ENCODE measurements at places on chromosomes 11 and 22.

GRCh38 chr11:41872426-41872825 is 413.0 kb upstream of the LRRC4C start:
- no peak for DNase-seq

DNA sequence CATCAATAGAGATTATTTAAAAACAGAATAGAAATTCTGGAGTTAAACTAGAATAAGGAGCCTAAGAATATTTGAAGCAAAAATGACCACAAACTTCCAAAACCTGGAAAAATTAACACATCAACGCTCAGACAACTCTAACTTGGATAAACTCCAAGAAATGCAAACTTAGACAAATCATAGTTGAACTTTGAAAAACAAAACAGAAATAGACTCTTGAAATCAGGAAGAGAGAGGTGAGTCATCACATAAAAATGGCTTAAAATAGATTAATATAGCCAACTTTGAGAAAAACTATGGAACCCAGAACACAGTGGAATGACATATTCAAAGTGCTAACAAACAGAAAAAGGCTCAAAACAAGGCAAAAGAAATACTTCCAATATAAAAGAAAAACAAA is 974.2 kb downstream of the JRKL start:
- no peak for DNase-seq

- no peak for DNase-seq
Measured at GRCh38 chr11:34180040-34180813, 74.8 kb downstream of the NAT10 start.

DNA sequence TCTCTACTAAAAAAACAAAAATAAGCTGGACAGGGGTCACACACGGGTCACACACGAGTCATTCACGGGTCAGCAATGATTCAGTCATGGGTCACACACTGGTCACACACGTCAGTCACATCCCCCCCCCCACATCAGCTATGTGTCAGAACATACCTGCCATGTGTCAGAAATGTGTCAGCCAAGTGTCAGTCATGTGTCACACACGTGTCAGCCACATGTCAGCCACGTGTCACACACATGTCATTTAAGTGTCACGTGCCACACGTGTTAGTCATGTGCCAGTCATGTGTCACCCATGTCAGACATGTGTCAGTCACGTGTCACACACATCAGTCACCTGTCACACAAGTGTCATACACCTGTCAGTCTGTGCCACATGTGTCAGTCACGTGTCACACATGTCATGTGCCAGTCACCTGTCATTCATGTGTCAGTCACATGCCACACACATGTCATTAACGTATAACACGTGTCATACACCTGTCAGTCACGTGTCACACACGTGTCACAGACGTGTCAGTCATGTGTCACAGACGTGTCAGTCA is 28.7 kb upstream of the MMP20 start:
- no peak for DNase-seq

DNA sequence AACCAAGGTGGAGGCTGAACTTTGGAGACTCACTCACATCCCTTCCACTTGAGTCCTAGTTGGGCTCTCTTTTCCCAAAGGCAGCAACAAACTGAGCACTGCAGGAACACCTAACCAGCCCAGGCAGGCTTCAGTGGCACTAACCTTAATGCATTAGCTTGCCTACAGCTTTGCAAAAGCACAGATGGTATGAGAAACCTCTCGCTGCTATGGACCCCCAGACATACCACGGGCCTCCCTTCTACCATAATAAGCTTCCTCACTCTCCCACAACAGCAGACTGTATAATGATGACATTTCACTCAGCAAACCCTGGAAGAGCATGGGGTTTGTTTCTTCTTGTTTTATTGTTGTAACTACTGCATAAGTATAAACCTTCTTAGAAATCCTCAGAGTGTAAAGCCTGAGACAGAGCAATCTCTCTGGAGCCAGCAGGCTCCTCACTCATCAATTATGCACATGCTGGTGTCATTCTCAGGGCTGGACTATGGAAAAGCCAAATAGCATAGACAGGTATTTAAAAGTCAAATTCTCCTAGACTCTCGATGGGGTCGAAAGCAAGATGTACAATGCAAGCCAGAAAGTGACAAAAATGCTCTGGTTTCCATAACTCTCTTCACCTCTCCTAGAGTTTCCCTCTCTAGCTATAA is 167.6 kb downstream of the NXPE2 start:
- no peak for DNase-seq

GRCh38 chr22:36347094-36347493 is 40.7 kb downstream of the MYH9 start:
- no peak for DNase-seq

GRCh38 chr11:134417871-134418840 is 6.1 kb upstream of the B3GAT1 start:
- DNase-seq = peak; percentile 65

DNA sequence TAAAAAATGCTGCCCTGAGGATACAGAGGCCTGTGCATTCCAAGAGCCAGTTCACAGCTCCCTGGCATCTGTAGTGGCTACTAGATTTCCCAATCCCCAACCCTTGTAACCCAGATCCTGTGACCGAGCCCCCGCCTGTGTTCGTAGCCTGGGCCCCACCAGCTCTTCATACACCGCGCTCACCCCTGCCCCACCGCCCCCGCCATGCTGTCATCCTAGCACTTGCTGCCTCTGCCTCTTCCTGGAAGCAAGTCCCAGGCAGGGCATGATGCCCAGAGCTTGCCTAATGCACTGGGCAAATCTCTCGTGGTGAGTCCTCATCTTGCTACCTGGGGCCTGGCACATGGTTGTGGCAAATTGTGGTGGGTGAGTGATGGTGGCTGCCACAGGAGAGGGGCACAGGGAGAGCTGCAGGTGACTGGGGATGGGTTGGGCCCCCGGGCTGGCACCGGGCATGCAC is 7.1 kb downstream of the MGAT3 start:
- DNase-seq = no peak

GRCh38 chr11:1162138-1162475 is 4.4 kb downstream of the MUC5AC start:
- DNase-seq = peak; percentile 9

- DNase-seq = no peak
Measured at GRCh38 chr11:28077521-28077920, 30.4 kb downstream of the KIF18A start.

GRCh38 chr11:69353696-69354544 is 60.0 kb downstream of the MYEOV start:
- no peak for DNase-seq

DNA sequence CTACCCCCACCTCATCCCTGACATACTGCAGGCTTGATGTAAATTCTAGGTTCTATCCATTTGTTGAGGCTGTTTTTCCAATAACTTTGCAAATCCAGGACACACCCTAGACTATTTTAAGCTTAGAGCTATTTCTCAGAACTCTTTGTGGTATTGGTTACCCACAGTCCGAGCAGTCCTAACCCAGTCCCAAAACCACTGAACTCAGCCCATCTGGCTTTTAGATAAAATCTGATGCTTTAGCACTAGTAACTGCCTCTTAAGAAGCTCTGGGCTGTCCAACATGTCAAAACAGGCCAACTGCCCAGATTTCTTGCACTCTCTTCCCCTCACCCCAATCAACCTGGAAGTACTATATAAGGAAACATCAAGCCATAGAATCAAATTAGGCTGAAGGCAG is 344.4 kb upstream of the CADM1 start:
- peak; percentile 69 for DNase-seq

DNA sequence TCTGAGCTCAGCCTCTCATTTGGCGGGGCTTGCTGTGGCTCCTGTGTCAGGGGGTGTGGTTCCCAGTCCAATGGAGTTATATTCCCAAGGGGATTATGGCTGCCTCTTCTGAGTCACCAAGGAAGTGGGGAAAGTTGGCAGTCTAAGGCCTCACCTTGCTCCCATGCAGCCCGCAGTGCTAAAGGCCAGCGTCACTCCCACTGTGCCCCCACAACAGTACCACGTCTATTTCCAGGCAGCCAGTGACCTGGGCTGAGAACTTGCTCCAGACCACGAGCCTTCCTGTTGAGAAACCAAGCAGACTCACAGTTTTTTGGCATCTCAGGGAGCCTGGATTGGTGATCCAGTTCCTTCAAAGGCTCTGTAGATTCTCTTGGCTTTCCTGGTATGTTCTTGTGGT is 45.6 kb downstream of the OR2AT4 start:
- DNase-seq = no peak

GRCh38 chr11:86176165-86176884 is 68.2 kb upstream of the EED start:
- DNase-seq = no peak

DNA sequence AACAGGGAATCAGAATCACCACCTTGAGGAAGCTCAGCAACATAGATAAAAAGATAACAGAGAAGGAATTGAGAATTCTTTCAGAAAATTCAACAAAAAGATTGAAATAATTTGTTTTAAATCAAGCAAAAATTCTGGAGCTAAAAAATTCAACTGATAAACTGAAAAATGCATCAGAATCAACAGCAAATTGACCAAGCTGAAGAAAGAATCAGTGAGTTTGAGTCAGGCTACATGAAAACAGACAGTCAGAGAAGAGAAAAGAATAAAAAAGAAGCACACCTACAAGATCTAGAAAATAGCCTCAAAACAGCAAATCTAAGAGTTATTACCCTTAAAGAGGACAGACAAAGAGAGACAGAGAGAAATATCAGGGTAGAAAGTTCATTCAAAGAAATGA is 28.8 kb downstream of the BTG4 start:
- DNase-seq = no peak

- DNase-seq = no peak
Measured at GRCh38 chr11:2913776-2914175, 15.4 kb downstream of the PHLDA2 start.

- DNase-seq = no peak
Measured at GRCh38 chr11:75879737-75880136, 64.7 kb downstream of the UVRAG start.

- no peak for DNase-seq
Measured at GRCh38 chr11:122584670-122585069, 70.9 kb upstream of the UBASH3B start.

- no peak for DNase-seq
Measured at GRCh38 chr11:127075758-127076157, 75.2 kb upstream of the KIRREL3 start.

- DNase-seq = no peak
Measured at GRCh38 chr11:116890607-116891006, 53.2 kb upstream of the APOA1 start.

GRCh38 chr11:61120099-61120705 is 17.9 kb downstream of the CD5 start:
- DNase-seq = no peak

DNA sequence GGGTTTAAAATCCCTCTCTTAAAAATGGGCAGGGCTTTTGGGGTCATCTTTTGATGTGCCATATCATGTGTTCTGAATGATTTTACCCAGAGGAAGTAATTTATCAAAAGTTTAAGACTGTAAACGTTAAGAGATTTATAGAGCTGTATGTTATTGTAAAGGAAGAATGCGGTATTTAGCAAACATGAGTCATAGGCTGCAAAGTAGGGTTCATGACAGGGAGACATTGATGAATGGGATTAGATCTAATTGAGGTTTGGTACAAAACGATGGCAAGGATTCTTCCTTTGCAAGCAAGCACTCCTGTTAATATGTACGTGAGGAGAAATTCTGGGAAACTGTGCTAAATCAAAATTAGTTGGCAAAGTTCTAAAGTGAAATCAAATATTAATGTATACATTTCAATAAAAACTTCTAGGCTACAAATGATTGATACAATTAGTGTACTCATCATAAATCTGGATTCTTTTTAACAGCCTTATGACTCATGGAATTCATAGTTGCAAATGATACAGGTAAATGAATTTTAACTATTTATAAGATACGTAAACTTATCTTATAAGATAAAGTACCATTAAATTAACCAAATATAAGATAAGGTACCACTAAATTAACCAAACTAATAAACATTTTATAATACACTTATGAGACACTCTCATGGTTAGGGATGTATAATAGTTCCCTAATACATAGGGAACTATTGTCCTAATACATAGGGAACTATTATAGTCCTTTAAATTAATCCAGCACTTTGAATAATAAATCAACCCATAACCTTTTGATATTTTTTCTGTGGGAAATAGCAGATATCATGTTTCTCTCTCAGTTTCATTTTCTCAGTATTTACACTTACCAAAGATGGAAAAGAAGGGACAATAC is 58.4 kb downstream of the KIF18A start:
- no peak for DNase-seq

DNA sequence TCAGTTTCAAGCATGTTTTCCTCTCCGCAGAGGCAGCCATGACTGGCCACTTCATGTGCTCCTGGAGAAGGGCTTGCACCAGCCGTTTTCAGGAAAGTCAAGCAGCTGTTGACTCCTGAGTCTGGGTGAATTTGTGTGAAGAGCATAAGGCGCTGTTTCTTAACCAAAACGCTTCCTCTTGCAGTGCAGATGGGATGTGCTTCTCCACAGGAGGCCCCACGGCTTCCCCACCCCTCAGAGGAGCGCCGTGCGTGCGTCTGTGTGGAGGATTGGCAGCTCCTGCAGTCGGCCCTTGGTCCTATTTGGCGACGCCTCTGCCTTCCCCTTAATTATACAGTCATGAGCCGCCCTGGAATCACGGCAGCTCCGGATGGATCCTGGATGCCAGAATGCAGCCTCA is 54.1 kb upstream of the B3GAT1 start:
- no peak for DNase-seq

- DNase-seq = peak; percentile 67
Measured at GRCh38 chr22:30922151-30922611, 46.4 kb downstream of the MORC2 start.

DNA sequence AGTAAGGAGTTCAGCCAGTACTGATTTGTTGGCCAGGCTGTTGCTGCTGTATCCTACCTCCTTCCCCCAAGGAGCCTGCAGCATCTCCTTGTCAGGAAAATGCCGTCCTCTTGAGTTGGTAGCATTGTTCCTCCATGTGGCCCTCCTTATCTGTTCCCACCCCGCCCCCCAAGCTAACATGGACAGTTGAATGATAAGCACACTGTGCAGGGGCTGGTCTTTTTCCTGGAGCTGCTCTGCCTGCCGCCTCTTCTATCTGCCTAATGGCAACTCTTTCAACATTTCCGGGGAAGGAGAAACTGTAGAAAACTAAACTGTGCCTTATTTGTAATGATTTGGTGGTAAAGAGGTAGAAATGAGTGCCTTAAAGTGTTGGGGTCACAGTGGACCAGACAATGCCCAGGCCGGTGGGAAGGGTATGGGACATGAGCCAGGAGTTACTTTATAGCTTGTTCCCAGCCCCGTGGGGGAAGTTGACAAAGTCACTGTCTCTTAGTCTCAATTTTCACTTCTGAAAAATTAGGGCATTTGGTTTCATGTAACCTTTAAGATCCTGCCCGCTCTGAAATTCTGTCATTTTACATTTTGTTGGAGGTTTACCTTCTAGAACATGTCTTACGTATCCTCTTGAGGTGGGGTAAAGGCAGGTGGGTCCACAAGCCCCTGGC is 4.5 kb downstream of the FAM118A start:
- DNase-seq = no peak

DNA sequence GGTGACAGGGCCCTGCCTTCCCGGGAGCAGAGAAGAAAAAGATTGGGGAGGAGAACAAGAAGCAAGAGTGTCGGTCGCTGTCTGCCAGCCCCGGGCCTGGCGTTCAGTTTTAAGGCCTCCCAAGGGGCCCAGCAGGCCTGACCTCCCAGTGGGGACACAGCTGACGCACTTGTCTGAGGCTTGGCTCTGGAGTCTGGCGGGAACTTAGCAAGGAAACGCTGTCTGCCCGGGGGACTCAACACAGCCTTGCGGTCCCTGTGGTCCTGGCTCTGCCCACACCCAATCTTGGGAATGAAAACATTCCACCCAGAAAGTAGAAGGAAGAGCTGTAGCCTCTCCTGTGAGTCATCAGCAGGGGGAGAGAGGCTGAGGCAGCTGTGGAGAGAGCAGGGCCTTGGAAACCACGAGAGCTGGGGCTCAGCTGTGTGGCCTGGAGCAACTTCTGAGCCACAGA is 54.4 kb downstream of the TRAF6 start:
- peak; percentile 89 for DNase-seq

- peak; percentile 62 for DNase-seq
Measured at GRCh38 chr22:37484480-37485394, 1.4 kb downstream of the MFNG start.
